Mesangial cell (primary cell): ENCODE measurements at places on chromosomes 7 and 10. TPM values are rescaled to one million over a fixed set of nuclear protein-coding genes. Genes with fewer than 3 reads are reported as not detected.

The KLHDC10 gene
- total RNA-seq, result 13.9 and 16.6 TPM in 2 replicates

The LRMDA gene
- total RNA-seq, result 2.0 and 7.1 TPM in 2 replicates

The LRRC4 gene
- 0.16 and 1.0 TPM in 2 replicates for total RNA-seq

The PRSS2 gene
- total RNA-seq, result not detected in 2 replicates

The ITGB8 gene
- 14.7 and 46.4 TPM in 2 replicates for total RNA-seq

The CASP2 gene
- total RNA-seq, result 16.2 and 17.8 TPM in 2 replicates
